ENCODE measurements at places on chromosomes 12 and 14. TPM values are rescaled to one million over a fixed set of nuclear protein-coding genes. Genes with fewer than 3 reads are reported as not detected.

Gene PRKD1
- total RNA-seq: 1.1 TPM

Gene POTEG
- total RNA-seq: not detected

Gene FAM186B
- 0.19 TPM for total RNA-seq

Gene ZNF385A
- 4.0 TPM for total RNA-seq

Gene TAS2R7
- not detected for total RNA-seq

Gene KIF5A
- total RNA-seq: not detected

Gene PKP2
- total RNA-seq: 8.6 TPM

Gene MUCL1
- not detected for total RNA-seq

Gene EML1
- total RNA-seq: 5.1 TPM

DNA sequence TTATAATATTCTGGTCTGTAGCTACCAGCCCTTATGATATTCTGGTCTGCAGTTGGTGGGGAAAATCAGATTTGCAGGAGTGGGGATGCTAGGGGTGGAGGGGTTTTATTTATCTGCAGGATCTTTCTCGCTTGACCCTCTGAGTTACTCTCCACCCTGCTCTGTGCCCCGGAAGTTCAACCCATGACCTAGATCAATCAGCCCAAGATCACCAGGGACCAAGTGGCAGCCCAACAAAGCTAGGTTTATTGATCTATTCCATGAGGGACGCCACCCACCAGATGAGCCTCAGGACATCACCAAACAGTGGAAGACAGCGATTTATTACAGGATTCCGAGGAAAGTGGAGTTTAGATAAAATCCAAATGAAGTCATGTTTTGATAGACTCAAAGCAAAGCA is 25.8 kb upstream of the C12orf76 start:
- H3K27me3 ChIP-seq: no peaks in the 10 kb centered on the region
- no peaks in the 10 kb centered on the region for H3K36me3 ChIP-seq
- H3K27ac ChIP-seq: no peak overlapping the region
- DNase-seq: no peak
- no peak overlapping the region for H3K4me3 ChIP-seq

DNA sequence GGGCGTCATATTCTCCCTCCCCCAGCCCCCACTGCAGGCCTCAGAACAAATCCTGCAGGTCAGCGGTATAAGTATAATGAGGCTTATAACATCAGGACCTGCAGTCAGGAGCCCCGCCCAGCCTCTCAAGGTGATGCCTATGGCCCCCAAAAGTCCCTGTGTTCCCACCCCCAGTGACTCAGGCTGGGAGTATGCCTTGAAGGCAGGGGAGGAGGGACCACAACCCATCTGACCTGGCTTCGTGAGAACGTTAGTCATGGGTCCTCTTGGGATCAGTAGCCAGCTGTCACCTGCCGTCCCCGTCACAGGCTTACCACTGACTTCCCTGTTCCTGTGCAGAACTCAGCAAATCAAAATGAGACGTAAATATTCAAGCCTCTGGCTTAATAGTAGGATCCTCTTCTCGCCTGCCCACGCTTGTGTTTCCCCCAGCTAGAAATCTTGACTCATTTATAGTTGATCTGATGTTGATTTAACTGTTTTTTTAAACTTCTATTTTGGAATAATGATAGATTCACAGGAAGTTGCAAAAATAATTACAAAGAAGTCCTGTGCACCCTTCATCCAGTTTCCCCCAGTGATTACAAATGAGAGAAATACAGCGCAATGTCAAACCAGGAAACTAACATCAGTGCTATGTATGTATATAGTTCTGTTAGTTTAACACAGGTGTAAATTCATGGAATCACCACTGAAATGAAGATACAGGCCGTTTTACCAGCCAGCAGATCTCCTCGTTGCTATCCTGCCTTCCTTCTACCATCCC is 107.5 kb downstream of the ADGRD1 start:
- DNase-seq: no peak
- no peaks in the 10 kb centered on the region for H3K27me3 ChIP-seq
- H3K4me1 ChIP-seq: no peaks in the 10 kb centered on the region
- H3K36me3 ChIP-seq: no peaks in the 10 kb centered on the region
- no peak overlapping the region for H3K27ac ChIP-seq

DNA sequence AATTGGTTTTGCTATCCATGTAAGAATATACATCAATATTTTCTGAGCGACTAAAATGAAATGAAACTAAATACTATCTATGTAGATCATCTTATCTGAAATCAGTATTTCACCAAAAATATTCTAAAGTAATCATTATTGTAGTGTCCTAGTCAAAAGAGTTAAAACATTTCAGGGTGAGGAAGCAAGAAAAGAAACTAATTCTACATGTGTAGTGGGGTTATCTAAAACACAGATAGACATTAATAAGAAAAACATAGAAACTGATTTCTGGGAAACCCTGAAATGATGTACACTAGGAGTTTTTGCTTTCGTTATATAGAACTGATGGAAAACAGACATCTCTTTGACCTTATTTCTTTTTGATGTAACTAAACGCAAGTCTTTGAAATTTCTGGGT is 257.9 kb downstream of the SSPN start:
- no peaks in the 10 kb centered on the region for H3K4me1 ChIP-seq
- H3K4me3 ChIP-seq: no peak overlapping the region
- no peaks in the 10 kb centered on the region for H3K36me3 ChIP-seq
- H3K27me3 ChIP-seq: no peaks in the 10 kb centered on the region

- DNase-seq: no peak
- H3K4me1 ChIP-seq: no peaks in the 10 kb centered on the region
- no peak overlapping the region for H3K4me3 ChIP-seq
Observed at GRCh38 chr12:2667716-2668440, 126.9 kb upstream of the FKBP4 start.

GRCh38 chr14:76984787-76985375 is 43.6 kb downstream of the IRF2BPL start:
- no peak overlapping the region for H3K4me3 ChIP-seq
- no peaks in the 10 kb centered on the region for H3K27me3 ChIP-seq
- no peaks in the 10 kb centered on the region for H3K36me3 ChIP-seq
- H3K4me1 ChIP-seq: no peaks in the 10 kb centered on the region
- no peak for DNase-seq

DNA sequence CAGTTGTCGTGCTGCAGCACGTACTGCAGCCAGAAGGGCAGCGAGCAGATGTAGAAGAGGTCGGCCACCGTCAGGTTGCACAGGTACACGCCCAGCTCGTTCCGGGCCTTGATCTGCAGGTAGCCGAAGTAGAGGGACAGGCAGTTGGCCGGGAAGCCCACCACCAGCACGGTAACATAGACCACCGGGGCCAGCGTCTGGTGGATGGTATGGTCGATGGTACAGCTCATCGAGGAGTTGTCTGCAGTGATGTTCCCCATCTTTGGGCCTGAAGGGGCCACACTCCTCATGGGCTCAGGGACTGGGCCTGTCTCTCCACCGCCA is 9.8 kb downstream of the GPR68 start:
- DNase-seq: no peak
- no peaks in the 10 kb centered on the region for H3K4me1 ChIP-seq
- no peak overlapping the region for H3K27ac ChIP-seq
- H3K36me3 ChIP-seq: no peaks in the 10 kb centered on the region
- no peaks in the 10 kb centered on the region for H3K27me3 ChIP-seq

DNA sequence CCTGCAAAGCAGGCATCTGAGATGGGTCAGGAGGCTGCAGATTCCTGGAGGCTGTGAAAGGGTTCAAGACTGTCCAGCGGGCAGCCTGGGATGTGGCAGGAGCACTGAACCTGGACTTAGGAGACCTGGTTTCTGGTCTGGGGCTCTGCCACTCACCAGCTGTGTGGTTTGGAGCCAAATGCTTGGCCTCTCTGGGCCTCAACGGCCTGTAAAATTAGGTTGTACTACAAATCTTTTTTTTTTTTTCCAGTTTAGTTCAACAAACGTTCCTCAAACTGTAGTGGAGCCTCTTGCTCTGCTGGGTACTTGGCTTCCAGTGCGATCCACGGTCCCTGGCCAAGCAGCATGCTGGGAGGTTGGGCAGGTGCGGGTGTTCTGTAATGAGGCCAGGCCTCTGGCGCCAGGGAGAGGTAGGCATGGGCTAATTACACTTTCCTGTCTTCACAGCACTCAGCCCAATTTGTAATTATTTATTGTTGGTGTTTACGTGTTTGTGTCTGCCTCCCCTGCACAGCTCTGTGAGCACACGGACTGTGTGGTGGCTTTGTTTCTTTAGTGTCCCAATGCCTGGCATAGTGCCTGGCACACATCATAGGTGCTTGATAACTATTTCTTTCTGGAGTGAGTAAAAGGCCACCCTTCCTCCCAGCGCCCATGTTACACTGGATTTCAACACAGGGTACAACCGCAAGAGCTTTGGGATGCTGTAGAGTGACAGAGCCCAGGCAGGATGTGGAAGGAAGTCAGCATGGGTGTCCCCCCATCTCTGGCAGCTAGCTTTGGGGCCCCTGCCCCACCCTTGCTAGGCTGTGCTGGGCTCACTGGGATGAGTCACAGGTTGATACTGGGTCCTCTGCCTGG is 5.8 kb upstream of the KRT80 start:
- H3K36me3 ChIP-seq: no peaks in the 10 kb centered on the region
- no peak overlapping the region for H3K4me3 ChIP-seq
- no peak for DNase-seq
